ENCODE measurements at places on chromosomes 5 and 9.

- DNase-seq: no peak
These were observed 1061.0 kb downstream of the NR2F1-AS1 start for GRCh38 chr5:92519811-92520632.

- DNase-seq: no peak
These were observed 10.3 kb upstream of the GPSM1 start for GRCh38 chr9:136316896-136317676.

DNA sequence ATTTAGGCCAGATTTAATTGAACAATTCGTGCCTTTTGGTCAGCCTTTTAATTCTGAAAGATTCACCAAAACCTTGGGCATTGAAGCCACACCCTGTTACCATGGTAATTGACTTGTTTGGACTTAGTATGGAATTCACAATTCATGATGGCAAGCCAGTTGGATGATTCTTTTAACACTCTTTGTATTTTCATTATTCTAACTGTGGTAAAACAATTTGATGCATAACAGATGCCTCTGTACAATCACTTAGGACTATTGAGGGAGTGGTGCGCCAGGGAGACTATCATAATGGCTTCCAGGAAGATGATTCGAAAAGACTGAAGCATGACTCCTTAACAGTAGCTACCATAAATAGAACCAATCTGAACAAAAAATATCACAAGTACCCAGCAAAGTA lies 381.1 kb upstream of the ADAMTS16 start:
- no peak for DNase-seq

DNA sequence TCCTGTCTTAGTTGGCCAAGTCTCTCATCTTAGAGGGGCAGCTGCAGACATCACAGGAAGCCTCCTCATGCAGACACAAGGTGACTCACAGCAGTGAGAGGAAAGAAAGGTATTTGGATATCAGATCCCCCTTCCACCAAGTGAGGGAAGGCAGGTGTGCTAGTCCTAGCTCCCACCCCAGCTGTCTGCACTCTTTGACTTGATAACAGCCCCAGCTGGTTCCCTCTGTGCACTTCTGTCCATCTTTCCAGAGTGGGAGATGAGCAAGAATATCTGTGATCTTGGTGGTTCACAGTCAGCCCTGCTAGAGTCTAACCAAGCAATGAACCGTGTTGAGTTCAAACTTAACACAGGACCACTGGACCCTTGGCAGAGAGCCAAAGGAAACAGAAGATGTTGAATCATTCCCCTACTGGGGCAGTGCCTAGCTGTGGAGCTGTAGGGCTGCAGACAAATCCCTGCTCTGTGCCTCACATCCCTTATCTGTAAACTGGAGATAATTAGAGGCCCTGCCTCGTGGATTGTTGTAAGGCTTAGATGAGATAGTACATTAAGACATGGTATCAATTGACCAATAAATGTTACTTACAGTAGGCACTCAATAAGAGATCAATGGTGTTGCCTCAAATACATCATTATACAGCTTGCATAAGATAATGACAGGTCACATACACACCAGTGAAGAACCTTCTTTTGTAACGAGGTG lies 39.1 kb downstream of the SH3RF2 start:
- DNase-seq: no peak

DNA sequence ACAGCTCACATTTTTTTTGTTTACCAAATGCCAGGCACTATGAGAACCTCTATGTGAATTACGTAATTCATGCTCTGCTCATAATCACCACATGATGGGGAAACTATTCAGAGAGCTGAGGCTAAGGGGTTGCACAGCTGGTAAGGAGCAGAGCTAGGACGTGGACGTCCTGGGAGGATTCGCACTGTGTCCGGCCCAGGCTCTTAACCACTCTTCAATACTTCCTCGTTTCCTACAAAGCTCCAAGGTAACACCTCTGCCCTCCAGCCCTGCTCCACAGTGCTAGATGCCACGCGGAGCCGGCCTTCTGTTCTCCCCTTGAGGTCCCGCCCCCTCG lies 8.7 kb downstream of the PHF19 start:
- no peak for DNase-seq

- DNase-seq: no peak
These were observed 11.8 kb downstream of the SPARC start for GRCh38 chr5:151674626-151675610.

GRCh38 chr9:5951686-5952211 lies 61.1 kb downstream of the MLANA start:
- DNase-seq: no peak

DNA sequence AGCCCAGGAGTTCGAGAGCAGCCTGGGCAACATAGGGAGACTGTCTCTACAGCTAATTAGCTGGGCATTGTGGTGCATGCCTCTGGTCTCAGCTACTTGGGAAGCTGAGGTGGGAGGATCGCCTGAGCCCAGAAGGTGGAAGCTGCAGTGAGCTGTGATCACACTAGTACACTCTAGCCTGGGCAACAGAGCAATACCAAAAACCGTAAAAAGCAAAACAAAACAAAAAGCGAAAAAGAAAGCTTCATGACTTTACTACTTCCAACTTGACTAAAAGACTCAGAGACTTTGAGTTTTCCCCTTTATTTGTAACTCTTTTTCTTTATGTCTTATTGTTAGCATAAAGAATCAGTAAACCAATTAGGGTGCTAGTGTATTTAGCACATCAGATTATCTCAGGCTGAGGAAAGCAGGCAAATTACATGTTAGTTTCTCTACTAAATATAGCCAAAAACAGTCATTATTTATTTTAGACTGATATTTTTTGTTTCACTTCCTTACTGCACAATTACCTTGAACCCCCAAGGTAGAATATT lies 5.4 kb downstream of the RAD17 start:
- DNase-seq: no peak

- DNase-seq: no peak
These were observed 14.5 kb downstream of the VAV2 start for GRCh38 chr9:133977421-133978201.

DNA sequence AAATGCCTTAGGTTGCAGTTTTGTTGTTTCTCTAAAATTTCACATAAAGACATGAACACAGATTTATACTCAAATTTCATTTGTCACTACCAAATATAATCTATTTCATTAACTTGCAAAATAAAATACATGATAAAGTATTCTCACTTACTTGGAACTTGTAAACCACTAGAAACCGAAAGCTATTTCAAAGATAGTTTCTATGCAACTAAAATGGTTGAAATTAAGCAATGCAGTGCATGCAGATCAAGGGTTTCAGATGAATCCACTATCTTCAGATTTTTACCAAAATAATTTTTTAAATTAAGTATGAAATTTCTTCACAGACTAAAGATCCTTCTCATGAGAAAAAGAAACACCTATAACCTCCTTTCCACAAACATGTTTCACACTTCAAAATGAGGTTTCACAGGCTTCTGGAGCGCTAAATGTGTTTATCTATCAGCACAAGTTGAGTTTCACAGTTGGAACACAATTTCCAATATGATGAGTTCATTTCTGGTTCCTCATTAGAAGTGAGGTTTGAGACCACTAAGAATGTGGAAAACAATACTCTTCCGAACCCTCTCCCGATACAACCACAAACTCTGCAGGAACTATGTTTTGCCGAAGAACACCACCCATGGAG lies 63.9 kb downstream of the EPB41L4A start:
- DNase-seq: no peak

GRCh38 chr9:108786901-108787689 lies 68.7 kb downstream of the ACTL7B start:
- no peak for DNase-seq

- no peak for DNase-seq
These were observed 25.9 kb downstream of the CDC42SE2 start for GRCh38 chr5:131289738-131290137.

DNA sequence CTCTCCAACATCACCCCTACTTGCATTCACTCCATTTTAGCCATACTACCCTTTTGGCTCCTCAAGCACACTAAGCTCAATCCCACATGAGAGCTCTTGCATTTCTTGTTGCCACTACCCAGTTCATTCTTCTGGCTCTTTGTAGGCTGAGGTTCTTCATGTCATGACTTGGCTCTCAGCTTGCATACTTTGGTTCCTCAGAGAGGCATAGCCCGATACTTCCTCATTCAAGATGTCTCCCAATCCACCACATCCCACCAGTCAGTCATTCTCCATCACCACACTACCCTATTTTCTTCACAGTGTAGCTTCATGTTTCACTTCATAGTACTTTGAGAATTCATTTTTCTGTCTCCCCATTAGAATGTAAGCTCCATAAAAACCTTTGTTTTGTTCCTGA lies 116.7 kb downstream of the NR6A1 start:
- DNase-seq: no peak

DNA sequence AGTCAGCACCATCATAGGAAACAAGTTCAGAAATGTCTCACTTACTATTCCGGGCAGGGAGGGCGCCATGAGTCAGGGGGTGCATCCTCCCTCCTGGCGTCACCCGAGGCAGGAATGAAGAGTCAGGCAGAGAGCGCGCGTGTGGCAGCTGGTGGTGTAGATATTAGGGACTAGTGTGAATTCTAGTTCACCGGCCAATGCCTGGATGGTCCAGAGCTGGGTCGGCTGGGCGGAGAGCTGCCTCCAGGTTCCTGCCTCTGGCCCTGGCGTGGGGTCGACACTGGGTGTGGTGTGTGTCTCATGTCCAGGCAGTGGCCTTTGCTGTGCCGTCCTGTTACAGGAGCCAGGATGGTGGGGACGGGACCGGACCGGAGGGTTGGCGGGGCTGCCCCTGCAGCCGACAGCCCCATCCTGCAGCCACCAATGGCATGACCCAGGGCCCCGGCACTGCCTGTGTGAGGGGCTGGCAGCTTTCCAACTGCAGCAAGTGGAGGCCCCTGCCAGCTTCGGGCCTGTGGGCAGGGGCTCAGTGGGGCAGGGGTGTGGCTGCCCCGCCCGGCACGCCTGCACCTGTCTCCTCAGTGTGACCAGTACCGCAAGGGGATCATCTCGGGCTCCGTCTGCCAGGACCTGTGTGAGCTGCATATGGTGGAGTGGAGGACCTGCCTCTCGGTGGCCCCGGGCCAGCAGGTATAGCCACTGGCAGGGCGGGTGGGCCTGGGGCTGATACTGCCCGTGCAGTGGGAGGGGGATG lies 9.1 kb downstream of the DIPK1B start:
- no peak for DNase-seq

- DNase-seq: no peak
These were observed 17.1 kb downstream of the IL12B start for GRCh38 chr5:159313197-159313596.

DNA sequence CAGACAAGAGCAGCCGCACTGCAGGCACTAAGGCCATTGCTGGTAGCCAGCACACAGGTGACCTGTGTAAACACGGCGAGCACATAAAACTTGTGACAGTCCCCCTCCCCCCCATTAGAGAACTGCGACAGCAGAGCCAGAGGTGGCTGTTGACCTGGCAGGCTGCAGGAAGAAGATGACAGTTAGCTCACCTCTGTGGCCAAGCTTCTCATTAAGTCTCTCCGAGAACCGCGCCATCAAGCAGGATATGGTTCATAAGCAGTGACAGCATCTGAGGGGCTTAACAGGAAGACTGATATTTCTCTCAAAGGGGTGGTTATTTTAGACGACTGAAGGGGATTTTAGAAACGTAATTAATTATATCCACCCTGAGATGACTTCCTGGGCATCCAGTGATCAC lies 5.2 kb downstream of the SURF4 start:
- no peak for DNase-seq

- no peak for DNase-seq
These were observed 59.0 kb downstream of the PTTG1 start for GRCh38 chr5:160480652-160481051.

DNA sequence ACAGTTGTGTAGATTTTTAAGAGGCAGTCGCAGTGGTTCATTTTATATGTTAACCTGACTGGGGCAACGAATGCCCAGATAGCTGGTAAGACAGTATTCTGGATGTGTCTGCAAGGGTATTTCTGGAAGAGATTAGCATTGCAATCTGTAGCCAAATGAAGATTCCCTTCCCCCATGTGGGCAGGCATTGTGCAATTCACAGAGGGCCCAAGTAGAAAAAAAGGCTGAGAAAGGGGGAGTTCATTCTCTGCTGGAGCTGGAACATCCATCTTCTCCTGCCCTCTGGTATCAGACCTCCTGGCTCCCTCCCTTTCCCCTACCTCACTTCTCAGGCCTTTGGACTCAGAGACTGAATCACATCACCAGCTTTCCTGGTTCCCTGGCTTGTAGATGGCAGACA lies 70.6 kb downstream of the TENT4A start:
- no peak for DNase-seq

DNA sequence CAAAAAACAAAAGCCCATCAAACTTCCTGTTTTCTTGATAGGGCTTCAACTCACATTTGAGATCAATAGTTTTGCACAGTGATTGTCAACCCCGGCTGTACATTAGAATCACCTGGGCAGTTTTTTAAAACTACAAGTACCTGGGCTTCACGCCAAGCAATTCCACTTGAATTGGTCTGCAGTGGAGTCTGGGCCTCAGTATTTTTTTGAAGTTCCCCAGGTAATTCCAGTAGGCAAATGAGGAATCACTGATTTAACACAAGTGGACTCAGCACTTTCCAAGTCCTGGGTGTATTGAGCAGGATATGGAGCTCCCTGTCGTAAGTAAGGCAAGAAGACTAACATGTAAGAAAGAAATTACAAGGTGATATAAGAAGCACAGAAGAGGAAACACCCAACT lies 14.8 kb upstream of the SMIM15 start:
- no peak for DNase-seq

DNA sequence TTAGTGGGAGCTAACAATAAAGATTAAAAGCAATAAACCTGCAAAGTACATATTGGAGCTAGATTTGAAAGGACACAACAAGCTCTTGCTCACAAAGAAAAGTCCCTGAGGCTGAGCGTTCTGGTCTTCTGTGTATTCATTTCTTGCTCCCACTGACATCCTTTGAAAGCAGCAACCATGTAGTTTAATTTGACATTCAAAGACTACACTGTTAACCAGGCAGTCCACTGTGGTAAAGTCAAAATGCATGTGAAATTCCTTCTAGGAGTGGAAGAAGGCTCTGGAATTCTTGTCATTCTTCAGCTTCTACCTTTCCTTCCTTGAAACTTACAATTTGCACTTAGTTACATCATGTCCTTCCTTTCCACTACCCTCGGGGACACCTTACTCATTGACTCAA lies 480.7 kb downstream of the CSNK1G3 start:
- no peak for DNase-seq

- no peak for DNase-seq
These were observed 44.3 kb downstream of the NUP214 start for GRCh38 chr9:131169563-131170240.

DNA sequence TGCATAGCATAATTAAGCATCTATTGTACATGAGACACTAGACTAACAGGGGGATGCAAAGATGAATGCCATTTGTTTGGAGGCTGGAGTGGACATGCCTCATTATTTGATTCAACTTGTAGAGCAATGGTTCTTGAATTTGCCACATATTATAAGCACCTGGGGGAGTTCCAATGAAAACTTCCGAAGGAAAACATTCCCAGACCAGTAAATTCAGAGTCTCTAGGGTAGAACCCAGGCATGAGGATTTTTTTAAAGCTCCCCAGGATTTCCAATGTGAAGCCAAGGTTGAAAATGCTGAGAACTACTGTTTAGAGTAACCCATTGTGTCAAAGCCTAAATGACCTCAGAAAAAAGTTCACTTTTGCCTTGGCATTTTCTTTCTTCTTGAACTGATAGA lies 93.9 kb upstream of the ITGA1 start:
- DNase-seq: no peak

GRCh38 chr5:94113-94892 lies 2.3 kb downstream of the PLEKHG4B start:
- DNase-seq: no peak

GRCh38 chr5:131392466-131393095 lies 128.7 kb downstream of the CDC42SE2 start:
- no peak for DNase-seq

GRCh38 chr5:74636552-74636951 lies 4.0 kb downstream of the ENC1 start:
- no peak for DNase-seq
